ENCODE measurements at places on chromosomes 1 and 21. TPM values are rescaled to one million over a fixed set of nuclear protein-coding genes. Genes with fewer than 3 reads are reported as not detected.

- DNase-seq = no peak
Measured at GRCh38 chr21:45442276-45442675, 37.3 kb downstream of the COL18A1 start.

DNA sequence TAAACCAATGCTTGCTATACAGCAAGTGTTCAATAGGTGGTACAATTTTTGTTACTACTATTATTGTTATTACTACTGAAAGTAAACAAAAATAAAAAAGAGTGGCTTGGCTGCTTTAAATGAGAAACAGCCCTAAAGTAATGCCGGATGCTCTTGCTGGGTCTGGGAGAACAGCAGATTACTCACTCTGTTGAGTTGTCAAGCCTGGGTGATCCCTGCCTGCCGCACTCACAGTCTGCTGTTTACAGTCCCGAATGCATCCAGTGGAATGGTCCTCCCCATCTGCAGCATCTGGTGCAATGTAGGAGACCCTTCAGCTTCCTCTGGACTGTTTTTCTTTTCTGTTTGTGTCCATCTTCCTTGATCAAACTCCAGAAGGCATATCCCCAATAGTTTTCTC lies 102.7 kb upstream of the IVNS1ABP start:
- DNase-seq = no peak

- peak; percentile 1 for DNase-seq
Measured at GRCh38 chr1:153122831-153123421, 9.6 kb upstream of the SPRR2F start.

DNA sequence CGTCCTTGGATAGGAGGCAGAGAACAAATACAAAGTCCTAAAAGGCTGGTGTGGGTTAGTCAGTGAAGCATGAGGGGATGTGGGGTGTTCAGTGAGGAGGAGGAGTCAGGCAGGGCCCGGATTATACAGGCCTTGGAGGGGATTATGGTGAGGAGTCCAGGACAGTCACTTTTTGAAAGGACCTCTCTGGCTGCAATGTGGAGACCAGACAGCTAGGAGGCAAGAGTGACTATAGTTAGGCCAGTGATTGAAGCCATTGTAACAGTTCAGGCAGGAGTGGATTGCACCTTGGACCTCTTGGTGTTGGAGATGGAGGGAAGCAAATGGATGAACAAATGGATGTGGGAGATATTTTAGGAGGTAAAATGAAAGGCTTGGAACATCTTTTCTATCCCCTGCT lies 115.8 kb downstream of the C1orf94 start:
- no peak for DNase-seq

DNA sequence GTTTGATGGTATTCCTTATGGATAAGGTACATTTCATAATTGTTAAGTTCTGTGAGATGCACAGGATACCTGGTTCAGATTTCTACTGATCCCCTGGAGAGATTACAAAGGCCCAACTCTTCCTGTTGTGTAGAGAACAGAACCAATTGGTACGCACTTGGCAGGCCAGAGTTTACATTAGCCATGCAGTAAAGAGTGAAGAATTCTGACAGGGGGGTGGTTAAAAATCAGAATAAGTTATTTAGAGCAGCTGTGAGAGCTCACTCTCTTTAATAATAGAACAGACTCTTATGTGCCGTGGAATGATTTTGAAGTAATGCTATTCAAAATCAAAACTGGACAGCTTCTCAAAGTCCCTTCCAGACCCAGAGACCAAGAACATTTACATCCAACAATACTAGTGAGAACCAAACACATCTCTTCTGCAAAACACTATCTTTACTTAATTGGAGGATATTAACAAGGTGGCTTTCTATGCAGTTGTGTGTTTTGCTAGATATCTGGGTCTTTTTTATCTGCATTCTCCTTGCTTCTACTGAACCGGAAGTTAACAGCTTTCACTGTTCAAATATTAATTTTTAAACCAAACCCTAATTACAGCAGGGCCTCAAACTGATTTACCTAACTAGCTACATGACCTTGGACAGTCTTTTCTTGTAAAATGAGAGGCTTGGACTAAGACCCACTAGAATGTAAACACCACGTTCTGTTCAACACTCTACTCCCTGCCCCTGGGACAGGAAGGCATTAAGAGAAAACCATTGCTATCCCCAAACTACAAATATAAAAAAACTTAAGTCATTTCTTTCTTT lies 4.0 kb downstream of the USP24 start:
- DNase-seq = no peak

DNA sequence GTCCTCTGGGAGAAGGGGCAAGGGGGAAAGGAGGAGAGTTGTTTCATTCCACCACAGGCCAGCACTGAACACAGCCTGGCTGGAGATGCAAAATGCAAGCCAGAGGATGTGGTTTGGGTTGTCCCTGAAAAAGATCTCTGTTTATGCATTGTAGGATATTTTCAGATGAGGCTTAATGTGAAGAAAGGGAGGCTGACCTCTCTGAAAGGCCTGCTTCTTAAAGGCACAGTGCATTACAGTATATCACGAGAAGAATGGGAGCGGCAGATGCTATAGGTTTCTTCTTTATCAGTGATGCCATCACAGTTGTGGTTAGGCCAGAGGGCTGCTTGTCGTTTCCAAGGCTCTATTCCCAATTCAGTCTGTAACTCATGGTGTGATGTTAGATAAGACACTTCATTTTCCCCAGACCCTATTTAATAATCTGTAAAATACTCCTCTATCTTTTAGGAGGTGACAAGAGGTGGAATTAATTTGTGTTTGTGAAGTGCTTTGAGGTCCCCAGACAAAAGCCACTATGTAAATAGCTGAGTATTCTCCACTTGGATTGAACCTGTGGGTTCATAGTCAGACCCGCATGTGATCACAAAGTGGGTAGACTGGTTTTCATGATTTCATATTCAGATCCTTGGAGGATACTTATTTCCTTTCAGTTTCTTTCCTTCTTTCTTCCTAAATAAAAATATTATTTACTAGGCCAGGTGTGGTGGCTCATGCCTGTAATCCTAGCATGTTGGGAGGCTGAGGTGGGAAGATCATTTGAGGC lies 76.5 kb upstream of the WDR26 start:
- peak; percentile 54 for DNase-seq

The AADACL3 gene
- total RNA-seq = not detected

The NVL gene
- total RNA-seq = 37.6 TPM

Data from LHCN-M2 (cell line).